ENCODE measurements at places on chromosomes 3 and 15.

GRCh38 chr3:41182504-41183059 lies 16.7 kb upstream of the CTNNB1 start:
- no peak for DNase-seq

GRCh38 chr3:185740133-185740532 lies 84.7 kb downstream of the IGF2BP2 start:
- no peak for DNase-seq

GRCh38 chr3:61454006-61454585 lies 107.3 kb upstream of the PTPRG start:
- DNase-seq, result no peak

GRCh38 chr15:70698836-70699390 lies 64.4 kb downstream of the UACA start:
- no peak for DNase-seq

GRCh38 chr15:27592036-27592760 lies 506.9 kb downstream of the OCA2 start:
- no peak for DNase-seq

- DNase-seq, result no peak
Measured at GRCh38 chr15:71811752-71812735, 1.7 kb downstream of the NR2E3 start.

DNA sequence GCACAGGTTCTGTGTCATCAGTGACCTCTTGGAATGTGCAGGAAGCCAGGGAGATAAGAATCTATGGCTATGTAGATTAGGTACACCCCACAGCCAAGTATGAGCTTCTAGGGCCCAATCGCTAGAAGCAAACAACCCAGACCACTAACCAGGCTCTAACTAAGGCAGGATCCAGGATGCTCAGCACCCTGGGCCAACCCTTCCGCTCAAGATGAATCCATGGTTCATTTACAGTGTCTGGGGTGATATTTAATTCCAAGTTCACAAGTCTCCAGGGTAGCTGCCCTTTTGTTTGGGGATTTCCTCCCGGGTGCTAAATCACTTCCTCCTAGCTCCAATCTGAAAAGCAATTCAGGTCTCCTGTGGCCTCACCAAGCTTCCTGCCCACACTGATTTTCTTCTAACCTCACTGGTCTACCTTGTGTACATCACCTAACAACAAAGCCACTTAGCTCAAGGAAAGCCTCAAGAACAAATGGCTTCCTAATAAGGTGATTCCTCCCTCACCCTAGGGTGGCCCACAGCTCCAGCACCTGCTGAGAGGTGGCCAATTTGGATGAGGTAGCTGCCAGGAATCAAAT lies 2.4 kb downstream of the EHD4 start:
- no peak for DNase-seq

DNA sequence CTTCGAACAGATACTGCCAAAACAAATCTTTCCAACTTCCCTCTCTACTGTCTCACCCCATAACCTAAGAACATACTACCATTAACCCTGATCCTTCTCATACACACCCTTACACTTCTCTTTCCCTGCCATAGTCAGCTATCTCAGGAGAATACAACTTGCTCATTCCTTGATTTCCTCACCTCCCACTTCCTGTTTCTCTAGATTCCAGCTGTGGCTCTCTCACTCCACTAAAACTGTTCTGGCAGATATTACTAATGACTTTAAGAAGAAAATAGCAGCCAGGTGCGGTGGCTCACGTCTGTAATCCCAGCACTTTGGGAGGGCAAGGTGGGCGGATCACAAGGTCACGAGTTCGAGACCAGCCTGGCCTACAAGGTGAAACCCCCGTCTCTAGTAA lies 4.6 kb downstream of the LSG1 start:
- no peak for DNase-seq

DNA sequence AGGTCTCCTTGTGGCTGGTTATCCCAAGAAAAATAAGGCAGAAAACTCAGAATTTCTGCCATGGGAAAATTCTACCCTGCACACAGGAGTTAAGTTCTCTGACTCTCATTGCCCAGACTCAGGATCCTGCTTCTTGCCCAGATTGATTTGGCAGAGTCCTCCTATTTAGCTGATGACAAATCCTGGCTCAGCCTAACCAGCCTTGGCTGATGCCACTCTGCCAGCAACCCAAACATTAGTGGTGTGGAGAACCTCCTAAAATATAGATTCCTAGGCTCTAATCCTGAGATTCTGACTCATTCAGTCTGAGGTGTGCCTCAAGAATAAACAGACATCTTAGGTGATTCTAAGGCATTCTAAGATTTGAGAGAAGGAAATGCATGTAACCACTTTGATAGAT lies 60.5 kb upstream of the ACTC1 start:
- DNase-seq, result no peak

DNA sequence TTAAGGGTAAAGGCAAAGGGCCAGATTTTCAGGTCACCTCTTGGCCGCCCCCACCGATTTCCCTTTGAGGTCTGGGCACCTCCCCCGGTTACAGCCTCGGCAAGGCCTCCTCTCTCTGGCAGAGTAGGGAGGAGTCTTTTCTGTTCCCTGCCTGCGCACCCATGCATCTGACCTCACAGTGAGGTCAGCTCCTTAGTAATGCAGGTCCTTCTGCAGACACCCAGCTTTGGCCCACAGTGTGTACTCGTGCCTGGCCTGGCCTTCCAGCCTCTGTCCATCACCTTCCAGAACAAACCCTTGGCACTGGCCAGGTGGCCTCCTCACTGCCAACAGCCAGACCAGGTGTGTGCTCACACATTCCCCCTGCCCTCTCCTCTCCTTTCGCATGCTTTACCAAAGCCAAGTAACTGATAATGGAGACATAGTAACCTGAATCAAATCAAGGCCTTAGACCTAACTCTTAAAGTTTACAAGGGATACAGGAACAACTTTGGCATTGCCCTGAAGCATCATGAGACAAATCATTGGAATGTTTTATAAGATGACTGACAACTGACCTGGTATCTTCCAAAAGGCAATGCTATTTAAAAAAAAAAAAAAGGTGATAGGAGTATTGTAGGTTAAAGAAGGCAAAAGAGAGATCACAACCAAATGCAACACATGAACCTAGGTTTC lies 61.3 kb downstream of the CORO2B start:
- no peak for DNase-seq

DNA sequence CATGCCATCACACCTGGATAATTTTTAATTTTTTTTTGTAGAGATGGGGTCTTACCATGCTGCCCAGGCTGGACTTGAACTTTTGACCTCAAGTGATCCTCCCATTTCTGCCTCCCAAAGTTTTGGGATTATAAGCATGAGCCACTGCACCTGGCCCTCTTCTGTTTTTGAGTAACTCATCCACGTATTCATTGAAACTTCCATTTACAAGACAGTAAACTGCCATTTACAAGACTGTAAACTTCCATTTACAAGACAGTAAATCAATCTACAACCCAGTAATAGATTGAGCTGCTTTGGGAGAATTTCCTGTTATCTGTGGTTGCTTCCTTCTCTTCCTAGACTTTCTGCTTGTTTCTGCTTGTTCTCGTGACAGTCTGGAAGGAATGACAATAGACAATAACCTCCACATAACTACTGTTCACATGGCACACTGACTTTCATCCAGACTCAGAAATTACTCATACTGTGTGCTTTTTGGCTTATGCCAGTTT lies 114.7 kb upstream of the CCNL1 start:
- no peak for DNase-seq

DNA sequence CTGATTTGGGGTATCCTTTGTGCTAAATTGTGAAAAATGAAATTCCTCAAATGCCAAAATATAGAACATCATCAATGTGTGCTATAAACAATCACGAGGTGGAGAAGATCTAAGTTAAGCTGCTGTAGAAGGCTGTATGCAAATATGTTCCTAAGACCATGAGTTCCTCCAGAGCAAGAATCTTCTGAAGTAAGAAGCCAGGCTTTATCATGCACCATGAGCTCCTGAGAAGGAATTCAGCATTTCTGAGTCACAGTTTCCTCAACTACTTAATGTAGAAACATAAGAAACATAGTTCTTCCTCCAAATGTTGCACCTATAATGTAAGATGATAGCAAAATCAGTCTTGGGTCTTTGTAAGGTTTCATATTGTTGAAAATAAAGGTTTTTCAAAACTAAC lies 241.7 kb upstream of the MDFIC2 start:
- DNase-seq, result no peak

- no peak for DNase-seq
Measured at GRCh38 chr3:29164825-29165224, 116.0 kb upstream of the RBMS3 start.

- DNase-seq, result no peak
Measured at GRCh38 chr3:139532976-139533375, 6.6 kb downstream of the RBP1 start.

DNA sequence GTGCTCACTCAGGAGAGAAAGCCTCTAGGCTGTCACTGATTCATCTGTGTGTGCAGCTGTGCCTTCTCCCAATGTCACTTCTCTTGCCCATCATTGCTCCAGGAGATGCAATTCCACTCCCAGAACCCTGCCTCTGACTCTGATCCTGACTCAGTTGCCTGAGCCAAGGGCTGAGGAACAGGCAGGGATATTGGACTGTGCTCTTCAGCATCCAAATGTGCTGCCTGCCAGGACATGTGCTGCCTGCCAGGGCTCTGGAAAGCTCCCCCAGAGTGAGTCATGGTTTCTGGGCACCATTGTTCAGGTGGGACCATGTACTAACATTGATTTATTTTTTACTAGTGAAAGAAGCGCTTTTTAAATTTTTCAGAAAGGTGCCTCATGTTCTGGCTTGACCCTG lies 71.0 kb downstream of the TRIM42 start:
- DNase-seq, result no peak

- no peak for DNase-seq
Measured at GRCh38 chr3:168086541-168087260, 9.0 kb downstream of the GOLIM4 start.

GRCh38 chr3:30488070-30488756 lies 118.2 kb upstream of the TGFBR2 start:
- no peak for DNase-seq

- no peak for DNase-seq
Measured at GRCh38 chr15:94532226-94532625, 300.9 kb downstream of the MCTP2 start.

DNA sequence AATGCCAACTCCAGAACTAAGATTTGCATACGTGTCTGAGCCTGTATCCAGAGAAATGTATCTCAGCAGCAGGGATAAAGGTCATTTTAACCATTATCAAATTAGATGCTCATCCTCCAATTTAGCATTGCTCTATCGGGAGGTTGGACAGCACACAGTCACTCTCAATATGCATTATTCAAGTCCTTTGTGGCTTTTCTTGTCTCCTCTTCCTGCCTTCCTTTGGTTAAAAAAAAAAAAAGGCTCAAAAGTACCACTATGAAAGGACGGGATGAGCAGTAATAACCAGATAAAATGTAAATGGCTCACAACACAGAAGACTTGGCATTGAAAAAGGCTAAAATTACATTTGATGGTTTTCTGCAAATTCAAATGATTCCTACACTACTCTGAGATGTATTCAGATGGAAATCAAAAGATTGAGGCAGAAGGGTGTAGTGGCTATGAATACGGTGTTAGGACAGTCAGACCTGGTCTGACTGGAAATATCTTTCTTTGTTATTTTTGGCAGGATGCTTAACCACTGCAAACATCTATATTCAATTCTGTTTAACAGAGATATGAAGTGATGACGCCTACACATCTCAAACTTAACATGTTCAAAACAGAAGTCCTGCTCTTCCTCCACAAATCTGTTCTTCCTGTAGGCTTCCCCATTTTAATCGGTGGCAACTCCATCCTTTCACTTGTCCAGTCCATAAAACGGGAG lies 109.6 kb downstream of the ADAMTS9 start:
- DNase-seq, result no peak

GRCh38 chr15:56839641-56840040 lies 78.8 kb upstream of the TCF12 start:
- DNase-seq, result no peak

- no peak for DNase-seq
Measured at GRCh38 chr15:65409036-65409631, 13.6 kb downstream of the IGDCC4 start.

- no peak for DNase-seq
Measured at GRCh38 chr3:52400275-52400793, 44.6 kb downstream of the SEMA3G start.

GRCh38 chr3:23735535-23736326 lies 70.0 kb upstream of the UBE2E1 start:
- no peak for DNase-seq

DNA sequence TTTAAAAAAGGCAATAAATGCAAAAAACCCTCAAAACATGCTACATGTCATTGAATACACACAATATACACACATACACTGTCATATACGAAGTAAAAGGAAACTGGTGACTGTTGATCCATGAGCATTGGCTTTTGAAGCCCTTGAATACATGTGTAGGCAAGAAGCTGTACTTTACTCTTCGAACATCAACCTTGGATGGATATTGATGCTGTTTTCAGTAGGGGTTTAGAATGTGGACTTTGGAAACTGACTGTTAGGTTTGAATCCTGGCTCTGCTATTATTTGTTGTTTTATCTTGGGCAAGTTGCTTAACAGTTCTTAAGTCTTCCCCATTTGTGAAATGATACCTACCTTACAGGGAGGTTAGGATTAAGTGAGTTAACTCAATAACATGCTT lies 30.5 kb downstream of the RNF13 start:
- DNase-seq, result no peak

DNA sequence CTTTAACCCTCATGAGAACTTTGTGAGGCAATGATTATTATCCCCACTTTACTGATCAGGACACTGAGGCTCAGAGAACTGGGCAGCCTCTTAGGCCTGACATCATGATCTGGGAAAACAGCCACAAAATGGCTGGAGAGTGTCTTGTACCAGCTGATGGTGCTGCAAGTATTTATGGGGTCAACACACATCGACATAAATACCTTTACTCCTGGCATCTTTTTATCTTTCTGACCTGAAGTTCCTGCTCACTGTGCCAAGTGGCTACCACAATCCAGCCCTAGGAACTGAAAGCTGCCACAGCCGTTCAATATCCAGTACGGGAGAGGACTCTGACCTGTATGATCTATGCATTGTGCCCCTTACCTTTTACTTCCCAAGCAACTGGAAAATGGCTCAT lies 29.2 kb upstream of the MUC13 start:
- DNase-seq, result no peak

- no peak for DNase-seq
Measured at GRCh38 chr3:11784971-11785377, 61.7 kb downstream of the TAMM41 start.

DNA sequence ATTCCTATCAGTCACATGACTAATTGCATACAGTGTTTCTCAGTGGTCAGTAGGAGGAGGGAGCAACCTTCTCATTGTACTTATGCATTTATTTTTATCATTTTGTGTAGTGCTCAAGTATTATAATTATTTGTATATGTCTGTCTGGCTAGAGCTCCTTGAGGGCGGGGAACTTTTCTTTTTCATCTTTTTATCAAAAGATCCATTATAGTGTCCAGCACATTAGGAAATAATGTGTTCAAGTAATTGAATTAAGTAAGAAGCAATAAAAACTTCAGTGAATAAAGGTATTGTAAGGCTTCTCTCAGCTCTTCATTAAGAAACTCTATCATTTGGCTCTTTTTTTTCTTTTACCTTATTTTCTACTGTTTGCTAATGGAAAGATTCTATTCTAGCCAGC lies 18.8 kb downstream of the FGF7 start:
- DNase-seq, result no peak

GRCh38 chr3:188539037-188539436 lies 385.1 kb downstream of the LPP start:
- DNase-seq, result no peak

- DNase-seq, result no peak
Measured at GRCh38 chr3:78517965-78518364, 1249.8 kb downstream of the ROBO1 start.

- DNase-seq, result no peak
Measured at GRCh38 chr15:68277131-68277602, 378 bp upstream of the FEM1B start.
